Upper lobe of right lung (tissue), 1 donor: ENCODE measurements at places on chromosomes 5 and 9. TPM values are rescaled to one million over a fixed set of nuclear protein-coding genes. Genes with fewer than 3 reads are reported as not detected.
A peak's percentile ranks its signal among the peaks of the same experiment; 100 is the strongest.

GRCh38 chr5:111135946-111136345, 43.8 kb downstream of the WDR36 start:
- DNase-seq = no peak
- H3K4me3 ChIP-seq = no peak overlapping the region
- no peak overlapping the region for H3K27ac ChIP-seq

DNA sequence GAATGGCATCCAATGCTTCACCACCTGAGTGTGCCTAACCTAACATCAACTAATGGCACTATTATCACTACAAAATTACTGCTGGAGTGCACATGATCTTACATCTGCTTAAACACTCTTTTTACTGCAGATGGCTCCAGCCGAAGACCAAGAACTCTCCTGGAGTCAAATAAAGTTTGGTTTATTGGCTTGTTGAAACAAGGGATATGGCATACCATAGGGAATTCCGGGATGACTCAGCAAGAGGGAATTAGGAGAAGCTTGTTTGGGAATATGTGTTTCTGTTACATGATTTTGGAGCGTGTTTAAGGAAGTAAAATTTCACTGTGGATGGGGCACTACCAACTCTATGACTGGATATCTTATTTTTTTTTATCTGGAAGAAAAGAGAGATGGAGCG, 872.6 kb downstream of the DTWD2 start:
- H3K4me1 ChIP-seq = no peaks in the 10 kb centered on the region
- no peak overlapping the region for H3K4me3 ChIP-seq
- no peaks in the 10 kb centered on the region for H3K36me3 ChIP-seq
- no peak overlapping the region for H3K27ac ChIP-seq

DNA sequence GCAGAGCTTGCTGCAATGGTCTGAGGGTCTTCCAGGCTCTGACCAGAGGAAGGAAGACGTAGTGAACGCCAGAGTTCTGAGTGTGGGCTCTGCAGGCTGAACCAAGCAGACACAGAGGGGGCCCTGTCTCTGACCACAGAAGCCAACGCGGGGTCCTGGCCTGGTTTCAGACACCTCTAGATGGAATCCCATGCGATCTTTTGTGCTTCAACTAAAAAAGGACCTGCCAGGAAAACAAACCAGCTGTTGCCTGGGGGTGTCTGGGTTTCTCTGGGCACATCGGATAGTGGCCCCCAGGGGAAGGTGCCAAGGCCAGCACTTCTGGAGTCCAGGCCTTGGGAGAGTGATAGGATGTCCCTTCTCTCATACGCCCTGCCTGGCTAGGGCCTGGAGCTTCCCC, 12.9 kb downstream of the PRDM12 start:
- H3K27me3 ChIP-seq = peaks cover 6% of the 10 kb centered on the region
- peaks cover 9% of the 10 kb centered on the region for H3K4me1 ChIP-seq
- DNase-seq = no peak
- no peak overlapping the region for H3K4me3 ChIP-seq

The ROPN1L gene
- total RNA-seq = 1.9 TPM

DNA sequence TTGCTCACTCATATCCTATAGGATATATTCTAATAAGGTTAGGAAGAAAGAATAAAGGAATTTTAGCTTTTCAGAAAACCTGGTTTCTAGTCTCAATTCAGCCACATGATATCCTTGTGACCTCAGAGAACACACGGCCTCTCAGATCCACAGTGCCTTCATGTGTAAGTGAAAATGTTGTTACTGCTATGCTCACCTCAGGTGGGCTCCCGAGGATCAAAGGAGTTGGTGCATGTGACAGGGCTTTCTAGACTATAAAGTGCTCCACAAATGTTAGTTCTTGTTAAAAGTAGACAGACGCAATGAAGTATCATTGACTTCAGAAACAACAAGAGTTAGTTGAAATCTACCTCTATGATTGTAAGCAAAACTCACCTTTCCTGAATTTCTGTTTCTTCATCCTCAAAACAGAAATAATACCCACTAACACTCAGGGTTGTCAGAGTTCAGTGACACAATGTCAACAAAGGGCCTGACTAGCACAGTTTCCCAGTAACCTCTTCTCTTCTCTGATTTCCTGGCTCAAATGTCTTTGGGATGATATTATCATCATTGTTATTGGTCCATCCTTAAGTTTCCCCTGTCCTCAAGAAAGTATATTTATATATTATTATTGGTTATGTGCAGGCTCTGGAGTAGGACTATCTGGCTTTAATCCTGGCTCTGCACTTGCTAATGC, 36.0 kb upstream of the MAN2A1 start:
- no peaks in the 10 kb centered on the region for H3K27me3 ChIP-seq
- H3K27ac ChIP-seq = no peak overlapping the region
- H3K4me1 ChIP-seq = no peaks in the 10 kb centered on the region

DNA sequence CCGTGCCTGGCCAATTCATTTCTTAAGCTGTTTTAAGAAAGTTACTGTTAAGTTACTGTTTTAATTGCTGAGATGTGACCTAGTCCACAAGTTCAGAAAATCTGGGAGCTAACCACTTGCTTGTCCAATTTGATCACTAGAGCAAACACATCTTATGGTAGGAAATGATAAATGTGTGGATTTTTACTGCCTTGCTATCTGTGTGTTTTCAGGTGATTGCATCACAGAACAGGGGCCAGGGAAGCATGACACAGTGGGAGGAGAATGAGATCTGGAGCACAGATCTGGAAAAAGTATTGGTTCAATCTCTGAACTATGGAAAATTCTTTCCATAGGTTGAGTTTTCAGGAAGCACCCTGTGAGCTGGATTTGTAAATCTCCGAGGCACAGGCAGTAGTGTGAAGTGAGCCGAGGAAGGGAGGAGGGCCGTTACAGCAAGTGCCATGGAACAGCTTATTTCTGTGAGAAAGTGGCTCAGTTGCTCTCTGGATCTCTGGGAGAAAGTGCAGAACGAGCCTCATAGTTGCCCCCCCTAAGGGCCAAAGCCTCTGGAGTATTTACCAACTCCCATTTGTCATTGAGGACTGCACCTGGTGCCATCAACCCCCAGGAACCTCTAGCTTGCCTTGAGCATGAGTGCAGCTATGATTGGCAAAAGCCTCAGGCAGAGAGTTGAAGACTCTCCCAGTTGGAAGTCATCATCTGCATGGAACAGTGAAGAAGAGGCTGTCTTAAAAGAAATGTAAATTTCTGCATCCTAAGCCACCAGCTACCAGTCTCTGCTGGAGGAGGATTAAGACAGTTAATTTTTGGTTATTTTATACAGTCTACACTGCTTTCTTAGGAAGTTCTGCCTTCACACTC, 161.8 kb upstream of the CLINT1 start:
- H3K27ac ChIP-seq = no peak overlapping the region
- H3K4me3 ChIP-seq = no peak overlapping the region
- H3K27me3 ChIP-seq = no peaks in the 10 kb centered on the region
- DNase-seq = no peak
- no peaks in the 10 kb centered on the region for H3K4me1 ChIP-seq

The FOXE1 gene
- total RNA-seq = not detected

- H3K27ac ChIP-seq = no peak overlapping the region
- no peaks in the 10 kb centered on the region for H3K4me1 ChIP-seq
- H3K36me3 ChIP-seq = peaks cover 10% of the 10 kb centered on the region
- DNase-seq = no peak
Observed at GRCh38 chr9:95981761-95982390, 106.4 kb downstream of the ERCC6L2 start.

GRCh38 chr5:40733879-40734563, 21.7 kb downstream of the TTC33 start:
- no peak for DNase-seq
- no peaks in the 10 kb centered on the region for H3K27me3 ChIP-seq
- H3K27ac ChIP-seq = no peak overlapping the region
- no peak overlapping the region for H3K4me3 ChIP-seq

The CCDC152 gene
- total RNA-seq = 0.78 TPM

The CCL27 gene
- not detected for total RNA-seq

DNA sequence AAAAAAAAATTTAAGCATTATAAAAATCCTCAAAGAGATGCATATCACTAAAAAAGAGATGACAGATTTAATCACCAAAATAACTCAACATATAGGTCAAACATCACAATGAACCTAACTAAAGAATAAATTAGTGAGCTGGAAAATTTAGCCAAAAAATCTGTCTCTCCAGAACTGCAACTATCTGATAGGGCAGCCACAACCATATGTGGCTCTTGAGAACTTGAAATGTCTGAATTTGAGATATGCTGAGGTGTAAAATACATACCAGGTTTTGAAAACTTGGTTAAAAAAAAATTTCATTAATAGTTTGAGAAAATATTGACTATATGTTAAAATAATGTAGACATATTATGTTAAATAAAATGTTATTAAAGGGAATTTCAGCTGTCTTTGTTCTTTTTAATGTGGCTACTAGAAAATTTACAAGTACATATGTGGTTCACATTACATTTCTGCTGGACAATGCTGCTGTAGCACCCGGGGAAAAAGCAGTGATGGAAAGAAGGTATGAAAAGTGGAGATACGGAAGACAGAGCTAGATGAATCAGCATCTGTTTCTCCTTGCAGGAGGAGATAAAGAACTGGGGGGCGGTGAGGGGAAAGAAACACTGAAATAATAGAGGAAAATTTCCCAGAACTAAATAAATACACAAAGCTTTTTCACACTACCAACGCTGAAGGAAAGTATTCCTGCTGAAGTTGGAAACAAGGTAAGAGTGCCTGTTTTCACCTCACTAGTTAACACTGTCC, 66.1 kb downstream of the DCP2 start:
- no peak overlapping the region for H3K27ac ChIP-seq
- peaks cover 7% of the 10 kb centered on the region for H3K36me3 ChIP-seq
- H3K27me3 ChIP-seq = no peaks in the 10 kb centered on the region
- no peaks in the 10 kb centered on the region for H3K4me1 ChIP-seq
- H3K4me3 ChIP-seq = no peak overlapping the region

DNA sequence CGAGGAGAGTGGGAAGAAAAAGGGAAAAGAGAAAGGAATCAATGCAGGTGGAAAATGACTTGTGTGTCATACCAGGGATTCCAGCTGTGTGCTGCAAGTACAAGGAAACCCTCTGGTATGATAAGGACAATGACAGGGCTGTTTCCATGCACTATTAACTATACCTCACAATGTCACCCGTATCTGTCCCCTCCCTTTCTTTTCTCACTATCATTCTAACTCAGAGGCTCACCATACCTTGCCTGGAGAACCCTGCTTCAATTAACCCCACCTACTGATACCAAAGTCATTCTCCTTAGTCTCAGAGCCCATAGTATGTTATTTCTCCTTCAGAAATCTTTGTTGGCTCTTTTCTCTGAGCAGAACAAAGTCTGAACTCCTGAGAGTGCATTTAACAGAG, 236.2 kb upstream of the NREP start:
- no peaks in the 10 kb centered on the region for H3K36me3 ChIP-seq
- no peak overlapping the region for H3K27ac ChIP-seq
- H3K27me3 ChIP-seq = no peaks in the 10 kb centered on the region
- no peak for DNase-seq

DNA sequence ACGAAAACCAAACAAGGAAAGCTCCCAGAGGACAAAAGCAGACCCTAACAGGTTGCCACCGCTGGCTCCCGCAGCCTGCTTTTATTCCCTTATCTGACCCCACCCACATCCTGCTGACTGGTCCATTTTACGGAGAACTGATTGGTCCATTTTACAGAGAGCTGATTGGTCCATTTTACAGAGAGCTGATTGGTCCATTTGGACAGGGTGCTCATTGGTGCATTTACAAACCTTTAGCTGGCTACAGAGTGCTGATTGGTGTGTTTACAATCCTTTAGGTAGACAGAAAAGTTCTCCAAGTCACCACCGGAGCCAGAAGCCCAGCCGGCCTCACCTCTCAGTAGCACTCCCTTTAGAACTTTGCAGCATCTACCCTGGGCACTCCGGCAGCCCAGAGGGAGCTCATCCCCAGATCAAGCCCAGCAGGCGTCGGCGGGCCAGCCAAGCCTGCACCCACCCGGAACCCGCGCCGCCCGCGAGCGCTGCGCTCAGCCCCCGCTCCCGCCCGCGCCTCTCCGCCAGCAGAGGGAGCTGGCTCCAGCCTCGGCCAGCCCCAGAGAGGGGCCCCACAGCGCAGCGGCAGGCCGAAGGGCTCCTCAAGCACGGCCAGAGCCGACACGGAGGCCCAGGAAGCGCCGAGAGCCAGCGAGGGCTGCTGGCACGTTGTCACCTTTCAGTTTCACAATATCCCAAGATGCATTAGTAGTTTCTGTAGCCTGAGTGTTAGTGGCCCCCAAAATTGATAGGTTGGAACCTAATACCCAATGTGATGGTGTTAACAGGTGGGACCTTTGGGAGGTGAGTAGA, 35.3 kb upstream of the CLPTM1L start:
- H3K4me1 ChIP-seq = peaks cover 4% of the 10 kb centered on the region
- H3K36me3 ChIP-seq = no peaks in the 10 kb centered on the region
- H3K4me3 ChIP-seq = peak overlapping the region; percentile 25
- DNase-seq = peak; percentile 90

DNA sequence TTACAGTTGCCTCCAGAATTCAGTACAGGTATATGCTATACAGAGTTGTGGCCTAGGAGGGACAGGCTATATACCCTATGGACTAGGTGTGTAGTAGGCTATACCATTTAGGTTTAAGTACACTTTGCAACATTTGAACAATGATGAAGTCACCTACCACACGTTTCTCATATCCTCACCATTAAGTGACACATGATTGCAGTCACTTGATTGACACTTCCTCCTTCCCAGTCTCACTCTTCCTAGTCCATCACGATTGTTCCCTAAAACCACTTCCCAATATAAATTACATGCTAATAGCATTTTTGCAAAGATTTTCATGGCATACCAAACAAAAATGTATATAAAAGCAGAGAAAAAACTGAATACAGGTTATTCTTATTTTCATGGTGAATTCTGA, 312.2 kb downstream of the EPB41L4A start:
- H3K27ac ChIP-seq = no peak overlapping the region
- H3K27me3 ChIP-seq = no peaks in the 10 kb centered on the region
- H3K4me1 ChIP-seq = no peaks in the 10 kb centered on the region
- DNase-seq = no peak

The PCDHGA4 gene
- 3.9 TPM for total RNA-seq

The CER1 gene
- total RNA-seq = not detected

GRCh38 chr9:134571946-134572917, 69.4 kb upstream of the COL5A1 start:
- no peaks in the 10 kb centered on the region for H3K36me3 ChIP-seq
- no peaks in the 10 kb centered on the region for H3K4me1 ChIP-seq
- H3K27me3 ChIP-seq = no peaks in the 10 kb centered on the region
- DNase-seq = peak; percentile 58

The ADRB2 gene
- 28.0 TPM for total RNA-seq
